ENCODE measurements at places on chromosomes 1 and 21.

GRCh38 chr21:36321325-36322082 is 1.5 kb downstream of the MORC3 start:
- no peak for DNase-seq

GRCh38 chr1:245605480-245606156 is 450.8 kb downstream of the KIF26B start:
- DNase-seq: no peak

GRCh38 chr1:78318011-78318410 is 172.8 kb upstream of the PTGFR start:
- DNase-seq: no peak

DNA sequence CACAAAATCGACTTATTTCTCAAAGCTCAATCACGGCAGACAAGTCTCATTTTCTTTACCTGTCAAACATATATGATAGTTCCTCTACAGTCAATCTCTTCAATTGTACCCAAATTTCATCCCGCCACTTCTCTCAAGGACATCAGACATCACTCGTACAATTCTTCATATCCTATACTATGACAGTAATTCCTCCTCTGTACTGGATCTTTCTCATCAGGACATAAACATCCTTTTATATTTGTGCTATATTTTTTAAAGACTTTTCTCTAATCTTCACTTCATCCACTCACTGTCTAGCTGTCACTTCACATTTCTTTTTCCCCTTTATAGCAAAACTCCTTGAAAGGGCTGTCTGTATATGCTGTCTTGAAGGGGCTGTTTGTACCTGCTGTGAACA is 419.1 kb upstream of the NR5A2 start:
- DNase-seq: no peak

GRCh38 chr1:228267962-228268880 is 60.4 kb downstream of the OBSCN start:
- DNase-seq: no peak

- DNase-seq: no peak
Measured at GRCh38 chr1:179889589-179889988, 7.5 kb downstream of the TOR1AIP1 start.

GRCh38 chr1:7824701-7825100 is 28.2 kb downstream of the UTS2 start:
- no peak for DNase-seq

- DNase-seq: no peak
Measured at GRCh38 chr1:34320053-34320669, 143.5 kb downstream of the C1orf94 start.

GRCh38 chr1:165281207-165281901 is 75.2 kb downstream of the LMX1A start:
- no peak for DNase-seq
